ENCODE measurements at places on chromosomes 3 and 15. TPM values are rescaled to one million over a fixed set of nuclear protein-coding genes. Genes with fewer than 3 reads are reported as not detected.

The FAIM gene
- 19.7 TPM for total RNA-seq

The IGSF11 gene
- total RNA-seq = 0.18 TPM

DNA sequence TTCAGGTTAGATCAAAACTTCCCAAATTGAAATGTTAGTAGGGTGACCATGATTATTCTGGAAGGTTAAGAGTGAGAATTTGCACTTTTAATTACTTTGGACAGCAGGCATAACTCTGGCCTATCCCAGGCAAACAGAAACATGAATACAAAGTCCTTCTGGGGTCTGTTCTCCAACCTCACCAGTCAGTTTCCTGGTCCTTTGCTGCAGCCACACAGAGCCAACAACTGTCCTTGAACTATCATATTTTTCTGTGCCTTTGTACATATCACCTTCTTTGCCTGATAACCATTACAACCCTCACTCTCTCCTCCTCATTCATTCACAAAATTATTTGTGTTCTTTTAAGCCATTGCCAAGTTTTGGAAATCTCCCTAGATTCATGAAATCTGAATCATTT, 126.0 kb upstream of the GBE1 start:
- no peak for DNase-seq

The REC114 gene
- total RNA-seq = not detected

The XCR1 gene
- total RNA-seq = not detected

Data from H4 (cell line).